ENCODE measurements at places on chromosomes 3 and 15.

- DNase-seq, result peak; percentile 4
These were observed 77.5 kb upstream of the IL12A start for GRCh38 chr3:159910991-159911663.

DNA sequence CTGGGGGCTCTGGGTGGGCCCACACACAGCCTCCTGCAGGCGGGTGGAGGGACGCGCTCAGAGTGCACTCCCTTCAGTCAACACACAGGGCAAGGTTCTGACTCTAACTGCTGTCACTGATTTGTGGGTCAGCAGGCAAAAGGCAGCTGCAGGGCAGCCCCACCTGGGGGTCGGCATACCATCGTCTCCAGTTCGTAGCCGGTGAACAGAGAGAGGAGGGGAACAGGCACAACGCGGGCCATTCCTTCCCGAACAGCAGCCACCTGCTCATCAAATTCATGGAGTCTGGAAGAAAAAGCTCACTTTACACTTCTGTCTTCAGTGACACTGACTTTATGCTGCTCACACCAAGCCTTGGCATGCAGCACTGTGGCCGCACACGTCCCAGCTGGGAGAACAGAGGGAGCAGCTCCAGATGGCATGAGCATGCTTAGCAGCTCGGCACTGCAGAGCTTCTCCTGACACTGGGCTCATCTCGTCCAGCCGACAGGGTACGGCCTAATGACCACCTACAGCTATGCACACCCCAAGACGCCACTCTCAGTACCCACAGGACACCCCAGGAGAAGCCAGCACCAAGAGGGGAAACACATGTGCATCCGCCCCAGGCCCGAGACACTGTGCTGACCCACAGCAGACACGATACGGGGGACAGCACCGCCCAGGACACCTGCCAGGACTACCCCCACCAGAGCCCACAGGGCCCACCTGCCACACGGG lies 14.4 kb upstream of the OCA2 start:
- DNase-seq, result no peak

- DNase-seq, result no peak
These were observed 173.7 kb downstream of the ATG7 start for GRCh38 chr3:11445883-11446282.

GRCh38 chr15:40489274-40490175 lies 18.7 kb downstream of the CHST14 start:
- no peak for DNase-seq

DNA sequence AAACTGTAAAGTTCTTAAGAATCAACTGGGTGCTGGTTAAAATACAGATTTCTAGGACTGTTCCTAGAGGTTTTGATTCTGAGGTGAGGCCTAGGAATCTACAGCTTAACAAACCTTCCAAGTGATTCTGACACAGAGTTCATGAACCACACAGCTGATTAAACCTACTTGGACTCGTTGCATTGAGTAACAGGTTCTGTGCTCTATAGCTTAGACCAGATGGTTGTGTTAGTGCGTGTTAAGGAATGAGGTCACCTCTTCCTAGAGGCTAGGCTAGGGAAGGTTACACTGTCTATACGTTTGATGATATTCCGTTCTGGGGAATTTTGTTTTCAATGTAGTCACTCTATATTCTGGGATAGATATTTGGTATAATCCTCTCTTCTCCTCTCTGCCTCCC lies 21.9 kb downstream of the EID1 start:
- no peak for DNase-seq

DNA sequence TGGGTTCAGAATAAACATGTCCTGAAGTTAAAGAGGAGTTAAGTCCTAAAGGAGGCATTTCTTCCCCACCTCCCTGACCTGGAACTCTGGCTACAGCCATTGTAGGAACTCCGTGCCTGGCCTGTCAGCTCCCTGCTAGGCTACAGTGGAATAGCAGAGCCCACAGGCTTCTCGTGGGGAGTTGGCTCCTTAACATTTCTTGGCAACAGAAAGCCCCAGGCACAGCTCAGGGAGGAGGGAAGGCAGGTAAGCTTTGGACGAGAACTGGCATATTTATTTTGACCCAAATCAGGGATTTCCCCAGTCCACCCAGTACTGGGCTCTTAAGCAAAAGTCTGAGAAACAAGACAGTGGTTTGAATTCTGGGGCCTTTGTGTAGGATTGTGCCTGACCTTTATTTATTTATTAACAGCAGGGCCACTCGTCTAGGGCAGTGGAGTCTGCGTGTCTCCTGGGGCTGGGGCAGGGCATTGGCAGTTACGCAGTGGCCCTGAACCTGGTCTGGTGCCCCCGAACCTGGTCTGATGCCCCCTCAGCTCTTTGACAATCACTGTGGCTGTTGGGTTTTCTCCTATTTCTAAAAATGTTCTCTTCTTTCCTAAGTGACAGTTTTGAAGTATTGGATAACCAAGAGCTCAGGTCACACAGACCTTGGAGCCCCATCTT lies 7.9 kb upstream of the ISG20 start:
- no peak for DNase-seq
